ENCODE measurements at places on chromosomes 12 and 14.

GRCh38 chr12:70783455-70783854 is 137.1 kb downstream of the PTPRR start:
- DNase-seq = no peak

- DNase-seq = no peak
Observed at GRCh38 chr12:116000252-116000651, 277.2 kb downstream of the MED13L start.

DNA sequence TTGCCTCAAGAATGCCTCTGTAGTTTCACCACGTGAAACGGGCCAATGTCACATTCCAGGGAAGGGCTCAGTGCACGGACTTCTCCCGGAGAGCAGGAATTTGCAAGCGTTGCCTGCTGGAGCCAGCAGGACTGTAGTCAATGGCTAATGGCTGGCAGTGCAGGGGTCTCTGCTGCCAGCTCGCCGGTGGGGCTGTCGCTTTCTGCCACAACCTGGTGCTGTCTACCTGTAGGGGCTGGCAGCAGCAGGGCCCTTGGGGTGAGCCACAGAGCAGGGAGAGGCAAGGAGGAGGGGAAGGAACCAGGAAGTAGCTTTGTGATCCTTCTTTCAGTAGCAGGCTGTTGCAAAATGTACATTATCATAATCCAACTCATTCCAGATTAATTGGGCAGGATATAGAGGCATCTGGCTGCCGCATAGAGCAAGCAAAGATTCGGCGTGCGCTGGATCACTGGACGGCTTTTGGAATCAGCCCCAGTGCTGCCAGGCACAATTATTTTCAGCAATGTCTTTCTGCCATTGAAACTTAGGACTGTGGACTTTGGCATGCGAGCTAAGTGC is 114.1 kb downstream of the PAPOLA start:
- no peak for DNase-seq

DNA sequence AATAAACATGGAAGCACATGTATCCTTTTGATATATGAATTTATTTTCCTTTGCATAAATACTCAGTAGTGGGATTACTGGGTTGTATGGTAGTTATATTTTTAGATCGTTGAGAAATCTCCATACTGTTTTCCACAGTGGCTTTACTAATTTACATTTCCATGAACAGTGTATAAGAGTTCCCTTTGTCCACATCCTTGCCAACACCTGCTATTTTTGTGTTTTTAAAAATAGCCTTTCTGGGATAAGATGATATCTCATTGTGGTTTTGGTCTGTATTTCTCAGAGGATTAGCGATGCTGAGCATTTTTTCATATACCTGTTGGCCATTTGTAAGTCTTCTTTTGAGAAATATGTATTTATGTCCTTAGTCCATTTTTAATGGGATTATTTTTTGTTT is 329.2 kb upstream of the KITLG start:
- DNase-seq = no peak

- peak; percentile 9 for DNase-seq
Observed at GRCh38 chr14:97978341-97978740, 1181.2 kb downstream of the VRK1 start.

Measured in left renal cortex interstitium (tissue), 4 donors.